AG08396 (cell line): ENCODE measurements at places on chromosomes 2 and 18.
A peak's percentile ranks its signal among the peaks of the same experiment; 100 is the strongest.

DNA sequence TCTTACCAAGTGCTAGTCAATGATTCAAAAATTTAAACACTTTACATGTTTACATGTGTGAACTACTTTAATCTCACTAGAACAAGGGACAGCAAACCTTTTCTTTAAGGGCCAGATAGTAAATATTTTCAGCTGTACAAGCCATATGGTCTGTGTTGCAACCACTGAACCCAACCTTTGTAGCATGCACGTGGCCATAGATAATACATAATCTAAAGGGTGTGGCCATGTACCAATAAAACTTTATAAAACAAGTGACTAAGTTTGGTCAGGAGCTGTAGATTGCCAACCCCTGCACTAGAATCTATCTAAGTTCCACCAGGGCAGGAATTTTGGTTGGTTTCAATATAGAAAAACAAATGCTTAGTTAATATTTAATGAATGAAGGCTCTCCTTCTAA is 18.4 kb upstream of the SPRED2 start:
- DNase-seq: no peak

DNA sequence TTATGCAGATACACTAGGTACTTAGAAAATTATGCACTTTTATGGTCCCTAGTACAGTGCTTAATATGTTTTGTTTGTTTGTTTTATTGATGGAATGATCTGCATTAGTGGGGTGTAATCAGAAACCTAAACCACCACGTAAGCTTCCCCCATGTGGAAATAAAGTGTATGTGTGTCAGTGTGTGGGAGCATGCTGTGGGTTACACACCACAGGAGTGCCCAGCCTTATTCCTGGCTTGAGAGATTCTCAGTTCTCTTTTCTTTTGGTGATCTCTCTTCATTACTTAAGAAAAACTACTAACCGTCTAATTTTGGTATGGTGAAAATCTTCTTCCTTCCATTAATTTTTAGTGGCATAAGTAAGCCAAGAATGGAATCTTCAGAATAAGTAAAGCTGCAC is 398.6 kb downstream of the DCDC2C start:
- DNase-seq: no peak

- no peak for DNase-seq
These were observed 23.6 kb upstream of the SULT1C4 start for GRCh38 chr2:108354136-108354535.

GRCh38 chr2:43943323-43943722 is 52.5 kb downstream of the LRPPRC start:
- DNase-seq: no peak

GRCh38 chr2:26076001-26076587 is 42.2 kb downstream of the RAB10 start:
- DNase-seq: no peak

DNA sequence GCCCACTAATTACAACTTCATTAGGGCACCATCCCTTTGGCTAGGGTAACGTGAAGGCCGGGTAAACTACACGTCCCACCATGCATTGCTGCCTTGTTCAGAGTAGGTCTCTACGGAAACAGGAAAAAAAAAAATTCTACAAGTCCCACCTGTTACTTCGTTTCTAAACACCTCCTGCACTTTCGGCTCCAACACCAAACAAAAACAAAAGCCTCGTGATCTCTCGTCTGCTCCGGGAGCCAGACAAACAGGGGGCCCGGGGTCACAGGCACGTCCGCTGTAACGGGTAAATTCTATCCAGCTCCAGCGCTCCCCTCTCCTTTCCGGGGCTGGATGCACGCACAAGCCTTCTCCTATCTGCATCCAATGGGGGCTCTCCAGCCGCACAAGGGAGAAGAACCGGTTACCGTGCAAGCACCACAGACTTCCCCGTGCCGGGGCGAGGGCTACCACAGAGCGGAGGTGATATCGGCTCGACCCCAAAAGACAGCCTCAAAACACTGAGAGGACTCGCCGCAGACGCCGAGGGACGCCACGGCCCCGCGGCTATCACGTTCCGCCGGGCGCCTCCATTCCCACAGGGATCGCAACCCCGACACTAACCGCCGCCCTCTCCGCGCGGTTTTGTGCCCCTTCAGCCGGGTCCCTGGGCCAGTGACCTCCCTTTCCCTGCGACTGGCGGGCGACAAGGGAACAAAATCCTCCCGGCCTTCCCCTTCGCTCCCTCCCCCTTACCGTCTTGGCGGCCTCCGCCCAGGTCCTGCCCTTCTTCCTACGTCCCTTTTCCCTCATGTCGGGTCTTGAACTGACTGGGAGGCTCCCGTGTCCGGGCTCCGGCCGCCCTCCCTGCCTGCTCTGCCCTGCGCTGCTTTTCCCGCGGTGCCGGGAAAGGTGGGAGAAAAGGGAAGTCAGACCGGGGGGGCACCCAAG is 591 bp downstream of the ASXL2 start:
- peak; percentile 60 for DNase-seq

GRCh38 chr2:121298476-121298875 is 13.5 kb upstream of the TFCP2L1 start:
- DNase-seq: no peak

- DNase-seq: no peak
These were observed 18.0 kb downstream of the ANKRD44 start for GRCh38 chr2:197292619-197293018.

- no peak for DNase-seq
These were observed 144.8 kb upstream of the RGPD4 start for GRCh38 chr2:107681936-107682335.

DNA sequence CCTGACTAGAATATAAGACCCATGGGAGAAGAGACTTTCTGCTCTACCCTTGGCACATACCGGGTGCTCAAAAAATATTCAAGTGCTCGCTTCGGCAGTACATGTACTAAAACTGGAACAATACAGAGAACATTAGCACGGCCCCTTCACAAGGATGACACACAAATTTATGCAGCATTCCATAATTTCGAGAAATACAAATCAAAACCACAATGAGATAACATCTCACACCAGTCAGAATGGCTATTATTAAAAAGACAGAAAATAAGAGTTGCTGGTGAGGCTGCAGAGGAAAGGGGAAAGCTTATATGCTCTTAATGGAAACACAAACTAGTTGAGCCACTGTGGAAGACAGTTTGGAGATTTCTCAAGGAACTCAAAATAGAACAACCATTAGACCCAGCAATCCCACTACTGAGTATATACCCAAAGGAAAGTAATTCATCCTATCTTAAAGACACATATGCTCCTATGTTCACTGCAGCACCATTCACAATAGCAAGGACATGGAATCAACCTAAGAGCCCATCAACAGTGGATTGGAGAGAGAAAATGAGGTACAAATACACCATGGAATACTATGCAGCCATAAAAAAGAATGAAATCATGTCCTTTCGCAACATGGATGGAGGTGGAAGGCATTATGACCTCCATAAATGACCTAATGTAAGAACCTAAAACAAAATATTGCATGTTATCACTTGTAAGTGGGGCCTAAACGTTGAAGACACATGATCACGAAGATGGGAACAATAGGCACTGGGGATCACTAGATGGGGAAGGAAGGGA is 71.6 kb upstream of the CYP1B1 start:
- no peak for DNase-seq

DNA sequence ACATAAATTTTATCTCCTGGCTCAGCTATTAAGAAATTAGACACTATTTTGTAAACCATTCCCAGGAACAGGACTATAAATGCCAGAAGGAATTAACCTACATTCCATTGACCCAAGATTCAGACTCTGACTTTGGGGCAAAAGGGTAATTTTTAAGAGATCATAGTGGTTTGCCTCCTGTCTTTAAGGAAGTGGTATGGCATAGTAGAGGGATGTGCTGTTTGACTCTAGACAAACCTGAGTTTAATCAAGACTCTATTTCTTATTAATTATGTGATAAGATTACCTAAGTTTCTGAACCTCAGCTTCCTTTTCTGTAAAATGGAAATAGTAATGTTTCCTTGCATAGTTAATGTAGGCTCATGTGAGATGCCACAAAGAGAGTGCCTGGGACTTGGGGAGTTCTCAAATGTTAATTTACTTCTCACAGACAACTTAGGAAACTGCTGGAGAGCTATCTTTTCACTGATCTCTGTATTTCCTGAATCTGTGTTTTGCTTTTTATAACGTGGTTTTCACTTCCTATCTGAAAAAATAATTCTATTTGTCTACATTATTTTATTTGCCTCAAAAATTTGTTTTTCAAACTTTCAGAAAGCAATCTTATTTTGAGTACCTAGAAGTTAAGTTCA is 11.9 kb upstream of the SLC40A1 start:
- DNase-seq: no peak

GRCh38 chr2:17827785-17828184 is 11.5 kb downstream of the MSGN1 start:
- no peak for DNase-seq

DNA sequence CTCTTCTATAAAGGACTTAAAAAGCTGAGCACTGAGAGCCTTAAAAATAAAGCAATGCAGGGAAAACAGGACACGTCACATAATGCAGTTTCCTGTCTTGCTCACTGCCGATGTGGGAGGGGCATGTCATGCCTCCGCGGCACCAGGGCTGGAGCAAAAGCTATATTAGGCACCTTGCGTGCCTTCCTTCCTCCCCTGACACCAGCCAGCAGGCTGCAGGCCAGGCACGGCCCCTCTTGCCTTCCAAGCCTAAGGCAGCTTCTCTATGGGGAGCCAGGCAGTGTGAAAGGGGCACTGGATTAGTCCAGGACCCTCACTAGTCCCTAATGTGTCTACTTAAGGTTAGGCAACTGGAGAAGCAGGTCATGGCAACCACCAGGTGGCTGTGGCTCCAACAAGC is 26.3 kb downstream of the MRPL35 start:
- DNase-seq: peak; percentile 32

DNA sequence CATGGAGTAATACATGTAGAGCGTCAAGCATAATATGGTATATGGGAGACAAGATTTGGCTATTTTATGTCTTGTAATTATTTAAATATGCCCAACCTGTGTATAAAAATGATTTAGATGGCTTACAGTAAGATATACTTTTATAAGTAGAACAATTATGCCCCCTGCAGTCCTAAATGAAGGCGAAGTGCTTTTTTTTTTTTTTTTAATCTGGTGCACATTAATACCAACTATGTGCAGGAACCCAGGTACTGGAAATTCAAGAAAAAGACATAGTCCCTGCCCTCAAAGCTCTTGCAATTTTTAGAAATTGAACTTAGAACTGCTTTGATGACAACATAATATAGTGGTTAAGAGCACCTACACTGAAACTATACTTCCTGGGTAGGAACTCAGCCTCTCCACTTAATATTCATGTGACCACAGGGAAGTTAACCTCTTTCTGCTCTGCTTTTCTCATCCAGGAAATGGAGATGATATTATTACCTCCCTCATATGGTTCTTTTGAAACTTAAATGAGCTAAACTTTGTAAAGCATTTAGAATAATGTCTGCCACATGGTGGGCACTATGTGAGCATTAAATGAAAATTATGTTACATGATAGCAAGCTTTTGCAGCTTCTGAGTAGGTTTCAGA is 38.1 kb downstream of the AFTPH start:
- DNase-seq: no peak

DNA sequence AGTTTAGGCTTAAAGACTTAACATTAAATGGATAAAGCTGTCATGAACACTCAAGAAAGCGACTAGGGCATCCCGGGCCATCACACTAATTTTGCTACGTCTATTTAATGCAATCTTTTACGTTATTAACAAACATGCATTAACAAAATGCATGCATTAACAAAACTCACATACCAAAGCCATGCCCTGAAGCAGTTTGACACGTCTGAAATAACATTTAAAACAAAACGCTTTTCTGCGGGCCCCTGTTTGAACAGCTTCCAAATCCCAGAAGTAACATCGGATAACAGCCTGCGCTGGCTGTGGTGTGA is 458 bp downstream of the B4GALT6 start:
- no peak for DNase-seq

DNA sequence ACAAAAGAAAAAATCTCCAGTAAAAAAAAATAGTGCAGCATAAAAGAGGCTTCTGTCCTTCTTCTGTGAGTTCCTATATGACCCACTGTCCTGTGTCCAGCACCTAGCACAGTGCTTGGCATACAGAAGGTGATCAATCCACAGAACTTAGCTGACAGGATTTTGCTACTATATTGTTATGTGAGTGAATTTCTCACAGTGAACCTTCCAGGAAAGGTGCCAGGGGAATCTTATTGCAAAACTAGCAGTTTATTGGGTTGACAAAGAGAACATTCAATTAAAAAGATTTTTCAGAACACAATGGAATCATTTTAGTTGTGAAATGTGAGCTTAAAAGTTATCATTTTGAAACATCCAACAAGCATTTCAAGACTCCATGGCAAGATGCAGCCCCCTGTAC is 12.4 kb upstream of the TRIB2 start:
- DNase-seq: no peak

GRCh38 chr2:165197346-165197745 is 6.5 kb downstream of the SCN3A start:
- no peak for DNase-seq

GRCh38 chr18:74806700-74807416 is 209.2 kb downstream of the ZNF407 start:
- DNase-seq: peak; percentile 45

DNA sequence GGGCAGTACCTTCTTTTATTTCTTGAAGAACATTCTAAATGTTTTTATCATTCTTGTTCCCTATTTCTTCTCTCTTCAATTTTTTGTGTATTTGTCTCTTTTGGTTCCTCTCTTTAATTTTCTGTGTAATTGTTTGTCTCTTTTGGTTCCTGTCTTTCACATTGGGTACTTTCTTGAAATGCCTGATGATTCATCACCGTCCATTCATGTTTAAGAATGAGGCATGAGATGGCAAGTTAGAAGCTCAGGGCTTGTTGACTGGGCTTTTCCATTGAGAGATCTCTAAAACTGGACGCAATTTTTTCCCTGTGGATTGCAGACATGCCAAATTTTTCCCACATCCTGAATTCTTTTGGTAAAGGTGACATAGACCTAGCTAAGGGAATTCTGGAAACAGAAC is 33.7 kb upstream of the IL1R2 start:
- DNase-seq: peak; percentile 25

GRCh38 chr2:8217468-8218030 is 464.3 kb upstream of the ID2 start:
- DNase-seq: no peak

GRCh38 chr18:80259610-80260009 is 12.3 kb upstream of the PARD6G start:
- no peak for DNase-seq

DNA sequence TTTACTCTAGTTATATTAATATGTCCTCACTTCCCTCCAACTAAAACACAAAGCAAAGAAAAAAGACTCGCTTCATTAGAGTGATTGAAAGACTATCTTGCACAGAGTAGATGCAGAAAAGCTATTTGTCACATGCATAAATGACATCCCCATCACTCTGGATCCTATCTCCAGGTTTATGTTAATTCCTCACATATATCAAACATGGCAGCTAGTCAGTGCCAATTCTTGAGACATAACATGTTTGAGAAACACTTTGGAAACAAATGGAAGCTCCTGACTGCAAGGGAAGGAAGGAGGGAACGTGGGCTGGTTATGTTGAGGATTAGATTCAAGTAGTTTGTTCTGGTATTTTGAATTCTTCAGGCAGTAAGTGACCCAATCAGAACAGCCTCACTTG is 89.8 kb upstream of the BCL2L11 start:
- DNase-seq: no peak

DNA sequence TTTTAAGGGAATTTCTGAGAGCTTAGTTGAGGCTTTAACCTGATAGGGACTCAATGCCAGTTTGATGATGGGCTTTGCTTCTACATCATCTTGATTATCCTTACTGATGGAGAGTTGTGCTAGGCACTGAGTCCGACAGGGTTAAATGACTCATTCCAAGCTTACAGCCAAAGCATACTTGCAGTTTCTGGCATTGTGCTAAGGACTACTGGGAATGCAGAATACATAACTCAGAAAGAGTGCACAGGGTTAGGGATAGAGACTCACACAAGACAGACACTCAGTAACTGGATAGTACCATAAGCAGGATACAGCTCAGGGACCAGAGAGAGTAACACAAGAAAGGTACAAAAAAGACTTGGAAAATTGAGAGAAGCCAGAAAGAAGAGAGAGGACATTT is 94.1 kb upstream of the SLC14A2 start:
- peak; percentile 66 for DNase-seq
